ENCODE measurements at places on chromosomes 5 and 9.

DNA sequence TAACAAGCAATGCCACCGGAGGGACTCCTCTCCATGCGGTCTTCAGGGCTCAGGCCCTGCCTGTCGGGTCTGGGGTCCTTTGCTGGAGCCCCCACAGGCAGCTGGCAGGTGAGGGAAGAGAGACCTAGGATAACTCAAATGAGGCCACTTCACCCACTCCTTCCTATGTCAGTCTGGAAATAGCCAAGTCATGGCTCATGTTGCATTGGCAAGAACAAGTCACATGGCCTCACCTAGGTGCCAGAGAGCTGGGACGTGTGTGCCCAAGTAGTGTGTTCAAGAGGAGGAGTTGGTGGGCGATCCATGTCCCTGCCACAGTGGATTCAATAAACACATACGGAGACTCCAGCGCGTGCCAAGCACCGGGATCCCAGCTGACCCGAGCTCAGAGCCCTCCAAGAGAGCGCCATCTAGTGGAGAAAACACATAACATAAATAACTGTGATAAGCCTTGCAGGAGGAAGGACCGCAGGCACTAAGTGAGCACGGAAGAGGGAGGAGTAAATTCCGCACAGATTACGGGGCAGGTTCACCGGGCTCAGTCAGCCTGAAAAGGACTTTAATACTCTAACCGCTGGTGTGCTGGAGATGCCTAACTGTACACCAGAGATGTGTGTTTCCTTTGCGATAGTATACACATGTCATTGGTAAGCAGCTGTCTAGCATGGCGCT, 580.8 kb downstream of the CCDC171 start:
- DNase-seq: no peak

DNA sequence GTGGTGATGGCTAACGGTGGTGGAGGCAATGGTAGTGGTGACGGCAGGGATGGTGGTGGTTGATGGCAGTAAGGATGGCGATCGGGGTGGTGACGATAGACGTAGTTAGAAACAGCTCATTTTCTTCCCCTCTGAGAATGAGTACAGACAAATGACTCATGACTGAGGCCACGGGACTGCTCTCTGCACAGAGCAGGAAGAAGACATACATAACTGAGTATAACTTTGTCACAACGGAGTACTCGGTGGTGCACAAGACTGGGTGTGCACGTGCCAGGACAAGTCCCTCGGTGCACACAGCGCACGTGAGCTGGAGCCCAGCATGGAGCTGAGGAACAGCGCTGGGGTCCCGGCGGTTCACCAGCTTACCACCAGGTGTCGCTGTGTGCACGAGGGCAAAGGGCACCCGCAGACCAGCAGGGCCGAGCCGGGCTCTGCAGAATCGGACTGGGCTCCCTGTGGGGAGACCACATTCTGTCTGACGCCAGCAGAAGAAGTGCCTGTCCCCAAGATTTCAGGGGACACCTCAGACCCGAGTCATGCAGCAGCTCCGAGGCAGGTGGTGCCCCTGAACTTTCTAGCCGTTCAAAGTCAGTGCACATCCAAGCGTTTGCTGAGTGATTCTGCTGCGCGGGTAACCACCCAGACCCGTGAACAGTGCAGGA, 188.6 kb downstream of the FSTL4 start:
- peak; percentile 60 for DNase-seq

- DNase-seq: no peak
These were observed 492.2 kb downstream of the ENC1 start for GRCh38 chr5:74148321-74148720.

GRCh38 chr9:33131790-33132772, 35.1 kb downstream of the B4GALT1 start:
- DNase-seq: no peak

- no peak for DNase-seq
These were observed 592.2 kb upstream of the ZNF608 start for GRCh38 chr5:125338440-125339174.

GRCh38 chr5:139698490-139699146, 50.5 kb downstream of the CXXC5 start:
- DNase-seq: no peak

DNA sequence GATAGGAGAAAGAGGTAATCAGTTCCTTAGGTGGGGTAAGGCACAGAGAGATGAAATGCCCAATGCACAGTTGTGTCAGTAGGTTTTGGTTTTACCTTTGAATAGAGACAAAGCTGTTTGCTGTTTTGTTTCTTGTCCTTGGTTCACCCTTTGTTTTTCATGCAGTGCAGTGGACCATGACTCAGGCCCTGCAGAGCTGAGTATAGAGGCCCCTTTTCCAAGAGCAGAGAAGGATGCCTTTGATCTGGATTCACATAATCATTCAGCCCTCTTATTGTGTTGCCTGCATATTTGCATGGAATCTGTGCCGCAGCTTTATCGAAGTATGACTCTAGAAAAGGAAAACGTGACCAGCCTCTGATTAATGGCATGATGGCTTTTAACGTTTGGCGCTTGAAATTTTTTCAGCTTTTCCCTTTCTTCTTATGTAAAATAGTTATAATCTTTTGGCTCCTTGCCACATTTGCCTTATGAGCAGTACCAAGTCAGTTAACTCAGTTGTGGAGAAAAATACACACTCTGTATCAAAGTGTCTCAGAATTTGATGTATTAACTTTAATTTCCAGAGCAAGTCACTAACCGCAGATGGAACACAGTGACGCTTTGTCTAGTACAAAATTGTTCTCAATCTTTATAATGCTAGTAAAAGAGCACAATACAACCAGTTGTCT, 197.6 kb downstream of the KDM4C start:
- DNase-seq: no peak

DNA sequence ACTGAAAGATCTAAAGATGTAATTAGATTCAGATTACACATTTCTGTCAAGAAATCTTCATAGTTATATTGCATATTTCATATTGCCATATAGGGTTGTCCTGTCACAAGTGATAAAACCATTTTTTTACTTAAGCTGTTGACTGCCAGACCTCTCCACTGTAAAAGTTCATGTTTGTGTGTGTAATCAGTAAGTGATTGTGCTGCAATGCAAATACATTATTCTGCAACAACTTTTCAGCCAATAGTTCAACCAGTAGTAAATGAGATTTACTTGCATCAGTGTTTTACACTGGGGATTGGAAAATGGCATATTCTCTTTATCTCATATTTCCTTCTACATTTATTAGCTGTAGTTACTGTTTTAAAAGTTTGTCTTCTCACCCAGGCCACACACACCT, 603.9 kb upstream of the RORB start:
- DNase-seq: no peak

DNA sequence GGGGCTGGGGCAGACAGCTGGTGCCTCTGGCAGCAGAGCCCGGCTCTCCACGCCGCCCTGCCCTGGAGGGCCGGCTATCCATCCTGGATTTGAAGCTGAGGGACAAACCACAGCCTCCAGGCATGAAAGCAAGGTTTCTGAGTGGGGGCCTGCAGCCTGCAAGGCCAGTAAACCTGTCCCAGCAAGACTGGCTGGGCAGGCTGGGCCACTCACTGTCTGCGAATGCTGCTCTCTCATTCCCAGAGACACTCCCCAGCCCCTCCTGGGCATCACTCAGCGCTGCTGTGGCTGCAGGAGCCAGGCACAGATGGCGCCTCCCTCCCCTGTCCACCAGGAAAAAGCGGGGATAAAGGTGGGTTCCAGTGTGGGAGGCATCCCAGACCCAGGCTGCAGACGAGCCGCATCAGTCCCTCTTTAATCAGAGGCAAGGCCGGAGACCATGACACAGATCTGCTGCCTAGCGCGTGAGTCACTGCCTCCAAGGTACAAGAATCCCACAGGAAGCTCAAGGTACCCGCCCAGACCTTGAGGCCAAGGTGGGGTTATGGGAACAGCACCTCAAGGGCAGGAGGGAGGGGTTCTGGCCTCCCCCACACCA, 118.0 kb downstream of the VAV2 start:
- DNase-seq: no peak

- no peak for DNase-seq
These were observed 618.8 kb downstream of the HINT1 start for GRCh38 chr5:130546211-130546610.

DNA sequence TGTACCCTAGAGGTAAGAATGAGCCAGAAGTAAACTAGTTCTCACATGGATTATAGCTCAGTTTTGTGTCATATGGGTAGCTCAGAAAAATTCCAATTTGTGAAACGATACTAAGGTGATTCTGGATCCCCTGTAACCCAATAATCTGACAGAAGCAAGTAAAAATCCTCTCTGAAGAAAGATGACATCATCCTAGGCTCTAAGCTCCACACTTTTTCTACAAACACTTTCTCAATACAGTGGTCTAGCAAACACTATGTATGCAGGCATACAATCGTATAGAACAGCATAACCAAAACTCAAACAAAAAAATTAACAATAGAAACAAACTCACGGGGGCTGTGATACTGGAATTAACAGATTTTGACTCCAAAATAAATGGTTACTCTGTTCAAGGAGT, 26.7 kb upstream of the ZNF169 start:
- no peak for DNase-seq

DNA sequence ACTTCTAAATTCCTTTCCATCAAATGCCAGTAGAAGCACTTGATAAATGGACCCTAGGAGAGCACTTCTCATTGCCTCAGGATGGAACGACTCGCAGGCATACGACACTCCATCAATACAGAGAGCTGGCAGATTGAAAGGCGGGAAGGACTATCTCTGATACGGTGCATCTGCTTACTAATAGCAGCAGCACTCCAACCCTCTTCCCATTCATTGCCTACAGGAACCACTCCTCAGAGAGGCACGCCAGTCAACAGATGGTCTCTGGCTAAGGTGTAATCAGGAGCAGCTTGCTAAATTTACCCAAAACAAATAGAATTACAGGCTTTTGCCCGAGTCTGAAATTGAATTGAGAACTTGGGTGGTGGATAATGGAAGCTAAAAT, 168.1 kb downstream of the EFNA5 start:
- DNase-seq: no peak

DNA sequence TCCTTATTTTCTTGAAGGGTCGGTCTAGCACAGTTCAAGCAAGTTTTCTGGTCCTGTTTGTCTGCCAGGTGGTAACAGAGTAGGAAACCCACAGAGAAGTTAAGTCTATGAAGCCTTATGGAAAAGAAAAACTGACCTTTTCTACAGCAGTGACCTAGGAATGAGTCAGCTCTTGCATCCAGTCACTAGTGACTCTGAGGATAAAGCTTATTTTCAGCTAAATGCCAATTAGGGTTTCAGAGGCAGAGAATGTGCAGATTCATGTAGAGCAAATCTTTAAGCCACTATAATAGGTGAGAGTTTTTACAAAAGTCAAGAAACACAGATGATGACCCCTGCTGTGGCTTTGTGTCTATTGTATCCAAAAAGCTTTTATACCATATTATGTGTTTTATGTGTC, 100.7 kb downstream of the CWC27 start:
- DNase-seq: no peak

DNA sequence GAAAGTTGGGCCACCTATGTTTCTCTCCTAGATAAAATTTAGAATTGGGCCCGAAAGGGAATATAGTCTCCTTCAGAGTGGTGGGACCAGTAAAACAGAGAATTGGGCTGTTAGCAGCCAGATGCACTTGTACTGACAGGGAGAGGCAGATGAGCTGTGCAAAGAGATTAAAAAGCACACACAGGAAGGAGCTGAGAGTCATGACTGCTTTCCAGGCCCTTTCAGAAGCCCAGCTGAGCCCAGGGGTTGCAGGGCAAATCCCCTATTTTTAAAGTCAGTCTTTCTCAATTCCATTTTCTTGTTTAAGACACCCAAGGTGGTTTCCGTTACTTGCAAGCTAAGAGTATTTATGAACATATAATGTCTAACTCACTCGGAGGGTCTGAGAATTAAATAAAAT, 130.4 kb downstream of the PRELID2 start:
- DNase-seq: no peak

DNA sequence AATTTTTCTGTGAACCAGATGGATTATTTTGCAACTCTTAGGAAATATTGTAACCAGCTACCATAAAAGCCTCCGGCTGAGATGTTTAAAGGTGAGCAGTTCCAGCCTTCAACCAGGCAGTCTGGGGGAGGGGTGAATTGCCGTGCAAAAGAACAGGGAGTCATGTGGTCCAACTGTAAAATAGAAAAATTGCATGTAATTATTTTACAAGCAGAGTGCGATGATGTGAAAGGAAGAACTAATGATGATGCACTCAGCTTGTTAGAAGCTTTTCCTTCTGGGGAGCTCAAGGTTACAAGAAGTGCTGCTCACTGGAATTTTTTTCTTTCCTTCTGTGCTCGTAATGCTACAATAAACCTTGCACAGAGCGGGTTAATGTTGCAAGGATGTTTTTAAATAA, 188.7 kb upstream of the ITGA1 start:
- no peak for DNase-seq

DNA sequence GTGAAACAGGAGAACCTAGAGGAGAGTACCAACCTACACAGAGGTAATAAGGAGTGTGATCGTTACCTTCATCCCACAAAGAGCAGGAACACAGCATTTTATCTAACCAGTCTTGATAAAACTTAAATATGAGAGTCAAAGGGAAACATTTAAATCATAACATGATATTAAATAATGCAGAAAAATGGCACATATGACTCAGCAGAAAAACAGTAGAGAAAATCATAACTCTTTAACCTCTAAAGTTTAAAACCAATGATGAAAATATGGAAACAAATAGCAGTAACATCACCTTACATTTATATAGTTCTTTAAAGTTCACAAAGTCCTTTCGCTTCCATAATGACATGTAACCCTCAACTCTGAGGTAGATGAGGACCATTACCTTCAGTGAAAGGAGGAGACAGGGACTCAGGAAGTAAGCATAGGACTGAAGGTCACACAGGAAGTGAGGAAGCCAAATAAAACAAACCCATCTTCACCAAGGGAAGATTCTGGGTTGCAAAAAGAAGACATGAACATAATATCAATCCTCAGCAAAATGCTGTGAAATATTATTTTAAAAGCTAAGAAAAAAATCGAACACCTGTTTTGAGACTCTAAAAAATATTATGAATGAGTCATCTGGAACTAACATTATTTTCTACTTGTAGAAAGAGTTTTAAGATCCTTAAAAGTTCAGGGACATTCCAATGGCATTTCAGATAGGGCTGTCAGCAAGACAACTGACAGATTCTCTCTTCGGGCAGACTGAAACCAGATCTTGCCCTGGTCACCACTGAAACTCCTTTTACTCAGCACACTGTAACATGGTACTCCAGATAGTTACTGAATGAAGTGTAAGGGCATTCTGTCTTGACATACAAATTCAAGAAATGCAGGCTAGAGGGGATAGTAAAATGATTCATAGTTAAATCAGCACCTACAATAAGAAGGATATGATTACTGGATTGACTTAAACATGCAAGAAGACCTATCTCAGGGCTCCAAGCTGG, 148.5 kb downstream of the EPB41L4A start:
- DNase-seq: no peak

DNA sequence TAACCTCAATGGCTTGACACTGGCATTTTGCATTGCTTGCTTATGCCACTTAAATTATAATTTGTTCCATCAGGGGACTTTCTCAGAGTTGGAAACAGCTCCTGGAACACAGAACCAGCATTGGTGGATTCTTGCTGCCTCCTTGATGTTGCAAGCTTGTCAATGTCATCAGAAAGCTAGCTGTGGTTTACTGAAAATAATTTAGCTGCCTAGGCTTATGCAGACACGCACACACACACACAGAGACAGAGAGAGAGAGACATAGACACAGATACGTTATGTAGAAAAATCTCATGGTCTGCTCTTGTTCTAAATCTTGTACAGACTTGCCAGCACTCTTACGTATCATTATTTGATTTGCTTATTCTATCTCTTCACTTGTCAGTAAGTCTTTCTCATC, 78.0 kb downstream of the HMHB1 start:
- no peak for DNase-seq

Data from activated CD4-positive, alpha-beta T cell treated with anti-CD3 and anti-CD28 coated beads, Interleukin-2, amount 50 U/mL, for 24 hours (primary cell).